ENCODE measurements at places on chromosomes 5 and 9. TPM values are rescaled to one million over a fixed set of nuclear protein-coding genes. Genes with fewer than 3 reads are reported as not detected.

DNA sequence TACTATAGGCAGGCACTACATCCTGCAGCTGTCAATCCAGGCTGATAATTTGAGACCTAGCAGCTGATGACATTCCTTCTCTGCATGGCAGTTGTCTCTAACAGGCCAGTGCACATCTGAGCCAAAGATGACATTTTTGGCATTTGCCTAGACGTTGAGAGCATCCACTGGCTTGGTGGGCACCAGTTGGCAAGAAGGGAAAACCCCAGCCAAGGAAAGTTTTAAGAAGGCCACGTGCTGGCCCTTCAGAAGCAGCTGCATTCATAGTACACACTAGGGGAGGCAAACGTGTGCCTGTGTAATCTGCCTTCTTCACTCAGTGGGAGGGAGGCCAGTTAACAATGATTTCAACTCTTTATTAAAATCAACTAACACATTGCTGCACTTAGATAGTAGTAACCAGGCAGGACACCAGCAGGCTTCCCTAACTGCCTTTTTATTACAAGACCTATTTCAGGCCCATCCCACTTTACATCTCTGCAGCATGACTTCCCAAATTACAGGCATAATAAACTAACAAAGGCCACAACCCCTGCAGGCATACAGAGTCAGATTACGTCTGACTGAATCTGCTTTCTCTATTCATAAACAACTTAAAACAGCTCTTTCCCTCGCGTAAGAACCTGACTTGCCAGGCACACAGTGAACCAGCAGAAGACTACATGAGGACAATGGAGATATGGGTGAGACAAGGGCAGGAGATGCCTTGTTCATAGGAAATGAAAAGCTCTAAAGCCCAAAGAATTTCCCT is 576.3 kb downstream of the PDE4D start:
- no peak for DNase-seq

DNA sequence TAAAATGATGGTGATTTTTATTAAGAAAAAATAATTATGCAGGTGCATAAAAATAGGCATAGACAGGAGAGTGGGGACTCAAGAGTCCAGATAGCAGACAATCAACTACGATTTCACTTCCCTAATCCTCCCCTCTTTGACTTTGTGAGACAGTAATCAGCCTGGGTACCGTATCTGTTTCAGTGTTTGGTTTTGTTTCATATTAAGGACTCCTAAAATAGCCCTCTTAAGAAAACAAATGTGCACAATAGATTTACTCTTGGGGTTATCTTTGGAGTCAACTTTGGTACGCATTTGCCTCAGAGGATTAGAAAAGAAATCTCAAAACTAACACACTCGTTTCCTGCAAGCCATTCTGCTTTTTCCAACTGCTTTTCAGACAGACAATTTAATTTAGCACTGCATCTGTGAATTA is 96.3 kb downstream of the ZNF608 start:
- DNase-seq, result no peak

GRCh38 chr5:92715946-92716520 is 865.0 kb downstream of the NR2F1-AS1 start:
- DNase-seq, result no peak

Gene SEPTIN8
- 261 TPM for total RNA-seq

DNA sequence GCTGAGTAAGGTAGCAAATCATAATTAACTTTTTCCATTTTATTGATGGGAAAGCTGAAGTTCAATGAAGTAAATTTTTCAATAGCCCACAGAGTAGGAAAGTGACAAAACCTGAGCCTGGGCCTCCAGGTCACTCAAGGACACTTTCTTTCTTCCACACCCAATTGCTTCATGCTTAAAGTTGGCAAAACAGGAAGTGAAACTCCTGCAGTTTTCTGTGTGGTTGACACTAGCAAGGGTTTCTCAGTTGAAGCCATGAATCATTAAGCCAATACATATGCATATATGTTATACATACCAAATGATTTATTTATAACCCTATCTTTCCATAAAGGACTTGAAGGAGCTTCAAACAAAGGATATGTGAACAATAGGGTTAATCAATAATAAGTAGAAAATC is 13.9 kb downstream of the TLR4 start:
- DNase-seq, result no peak

Gene TGFBR1
- 31.8 TPM for total RNA-seq

DNA sequence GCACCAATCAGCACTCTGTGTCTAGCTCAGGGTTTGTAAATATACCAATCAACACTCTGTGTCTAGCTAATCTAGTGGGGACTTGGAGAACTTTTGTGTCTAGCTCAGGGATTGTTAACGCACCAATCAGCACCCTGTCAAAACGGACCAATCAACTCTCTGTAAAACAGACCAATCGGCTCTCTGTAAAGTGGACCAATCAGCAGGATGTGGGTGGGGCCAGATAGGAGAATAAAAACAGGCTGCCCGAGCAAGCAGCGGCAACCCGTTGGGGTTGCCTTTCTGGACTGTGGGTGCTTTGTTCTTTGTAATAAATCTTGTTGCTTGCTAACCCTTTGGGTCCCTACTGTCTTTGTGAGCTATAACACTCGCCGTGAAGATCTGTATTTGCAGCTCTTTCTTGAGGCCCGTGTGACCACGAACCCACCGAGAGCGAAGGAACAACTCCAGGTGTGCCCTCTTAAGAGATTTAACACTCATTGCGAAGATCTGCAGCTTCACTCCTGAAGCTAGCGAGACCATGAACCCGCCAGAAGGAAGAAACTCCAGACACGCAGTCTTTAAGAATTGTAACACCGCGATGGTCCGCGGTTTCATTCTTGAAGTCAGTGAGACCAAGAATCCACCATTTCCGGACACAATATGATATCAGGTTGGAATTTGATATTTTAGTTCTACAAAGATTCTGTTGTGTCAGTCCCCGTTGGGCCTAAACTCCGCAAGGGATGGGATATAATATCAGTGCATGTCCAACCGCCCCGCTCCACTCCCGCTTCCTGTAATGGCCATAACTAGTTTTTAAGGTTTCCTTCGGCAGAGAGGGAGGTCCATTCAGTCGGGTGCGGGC is 740 bp upstream of the TRMT10B start:
- no peak for DNase-seq

Gene ENTR1
- 34.2 TPM for total RNA-seq

GRCh38 chr5:82613891-82614290 is 335.7 kb upstream of the RPS23 start:
- DNase-seq, result no peak

DNA sequence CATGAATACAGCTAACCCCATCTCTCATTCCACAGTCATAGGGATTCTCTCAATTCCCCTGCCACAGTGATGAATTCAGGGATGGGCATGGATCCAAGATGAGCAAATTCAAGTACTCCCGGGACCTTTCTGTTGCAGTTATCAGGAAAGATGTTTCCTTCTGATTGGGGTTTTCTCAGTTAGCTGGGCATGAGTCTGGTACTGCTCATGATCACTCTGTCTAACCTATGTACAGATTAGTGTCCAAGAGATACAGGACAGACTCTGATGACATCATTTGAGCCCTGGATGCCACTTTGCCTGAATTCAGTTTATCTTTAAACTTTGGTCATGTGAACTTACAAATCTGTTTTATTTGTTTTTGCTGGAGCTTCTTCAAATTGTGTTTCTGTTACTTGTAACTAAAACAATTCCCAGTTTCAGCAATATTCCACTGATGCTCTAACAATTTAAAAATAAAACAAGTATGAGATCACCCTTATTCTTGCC is 257.7 kb upstream of the KLF9 start:
- DNase-seq, result no peak

DNA sequence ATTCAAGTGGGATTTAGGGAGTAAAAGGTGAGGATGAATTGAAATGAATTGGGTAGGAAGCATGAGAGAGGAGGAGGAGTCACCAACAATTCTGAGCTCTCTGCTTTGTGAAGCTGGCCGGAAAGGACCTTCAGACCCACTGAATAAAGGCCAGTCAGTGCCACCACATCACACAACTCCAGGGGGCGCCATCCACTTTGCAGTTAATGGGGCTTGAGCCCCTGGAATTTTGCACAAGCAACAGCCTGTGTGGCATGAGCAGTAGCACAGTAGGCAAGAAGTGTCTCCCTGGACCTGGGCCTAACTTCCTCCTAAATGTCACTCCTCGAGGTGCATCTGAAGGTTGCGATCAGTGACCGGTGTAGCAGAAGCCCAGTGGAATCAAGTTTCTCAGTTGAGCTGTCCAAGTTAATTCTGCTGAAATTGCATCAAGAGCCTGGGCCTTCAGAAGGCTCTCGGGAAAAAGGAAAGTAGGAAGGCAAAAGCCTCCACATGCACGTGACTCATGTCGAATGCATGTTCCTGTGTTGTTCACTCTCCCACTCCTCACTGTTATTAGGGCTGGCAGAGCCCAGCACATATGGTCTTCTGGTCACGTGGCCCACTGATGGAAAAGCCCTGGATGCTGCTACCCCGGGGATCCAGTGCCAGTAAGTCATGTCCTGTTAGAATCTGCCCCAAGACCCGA is 27.8 kb upstream of the GLIS3 start:
- no peak for DNase-seq

DNA sequence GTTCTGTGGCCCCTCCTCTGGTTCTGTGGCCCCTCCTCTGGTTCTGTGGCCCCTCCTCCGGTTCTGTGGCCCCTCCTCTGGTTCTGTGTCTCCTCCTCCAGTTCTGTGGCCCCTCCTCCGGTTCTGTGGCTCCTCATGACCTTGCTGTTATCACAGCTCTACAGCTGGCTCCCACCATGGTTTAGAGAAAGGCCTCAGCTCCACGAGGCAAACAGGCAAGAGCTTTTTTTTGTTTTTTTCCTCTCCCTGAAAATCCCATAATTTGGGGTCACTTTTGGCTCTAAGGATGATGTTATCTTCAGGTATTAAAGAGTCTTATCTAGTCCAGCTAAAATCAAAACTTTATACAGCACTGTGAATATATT is 31.8 kb downstream of the C5orf15 start:
- no peak for DNase-seq

Gene SOX30
- not detected for total RNA-seq

DNA sequence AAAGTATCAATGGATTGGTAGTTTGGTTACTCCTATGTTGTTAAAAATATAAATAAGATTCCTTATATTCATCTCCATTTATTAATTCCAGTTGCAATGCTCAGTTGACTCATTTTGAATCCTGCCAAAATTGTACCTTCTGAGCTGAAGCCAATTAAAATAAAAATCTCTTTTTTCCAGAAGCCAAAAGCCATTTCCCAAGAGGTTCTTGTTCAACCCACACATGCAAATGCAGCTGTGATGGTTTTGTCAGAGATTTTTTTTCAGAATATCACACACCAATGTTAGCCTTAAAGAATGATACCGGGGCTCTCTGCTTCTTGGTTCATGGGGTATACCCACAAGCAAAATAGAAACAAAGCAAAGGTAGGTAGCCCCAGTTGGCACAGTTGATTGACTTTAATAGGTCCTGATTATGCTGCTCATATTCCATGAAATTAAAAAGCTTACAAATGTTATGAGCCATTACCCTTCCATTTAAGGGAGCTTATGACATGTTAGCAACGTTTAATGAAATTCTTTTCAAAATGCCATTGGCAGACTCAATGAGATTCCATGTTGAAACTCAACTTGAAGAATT is 208.0 kb downstream of the SGCD start:
- DNase-seq, result no peak

DNA sequence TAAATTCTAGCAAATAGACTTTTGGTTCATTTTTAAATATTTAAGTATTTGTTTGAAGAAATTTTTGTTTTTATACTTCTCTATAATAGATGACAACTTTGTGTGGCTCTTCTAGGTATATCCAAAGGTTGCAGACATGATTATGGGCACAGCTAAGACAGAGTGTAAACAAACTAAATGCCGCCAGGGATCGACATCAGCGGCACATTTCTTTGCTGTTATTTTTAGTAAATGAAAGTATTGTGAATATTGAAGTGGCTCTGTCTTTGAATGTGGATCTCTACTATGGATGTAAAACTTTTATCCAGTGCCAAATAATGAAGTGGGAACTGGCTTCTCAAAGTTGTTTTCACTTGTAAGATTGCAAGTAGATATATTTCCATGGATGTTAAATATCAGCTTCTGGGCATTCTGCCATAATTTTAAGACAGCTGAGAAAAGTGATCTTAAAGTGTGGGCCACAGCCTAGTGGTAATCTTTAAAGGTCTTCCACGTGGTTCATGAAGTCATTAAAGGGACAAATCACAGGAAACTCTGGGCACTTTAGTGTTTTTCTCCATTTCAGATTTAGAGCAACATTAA is 589.9 kb downstream of the ZNF608 start:
- DNase-seq, result no peak

Measured in dorsolateral prefrontal cortex (tissue), 122 donors.